Cardiac septum (tissue), 1 donor: ENCODE measurements at places on chromosomes 13 and 19. TPM values are rescaled to one million over a fixed set of nuclear protein-coding genes. Genes with fewer than 3 reads are reported as not detected.

GRCh38 chr13:33092073-33092987 is 76.1 kb downstream of the KL start:
- DNase-seq = no peak

DNA sequence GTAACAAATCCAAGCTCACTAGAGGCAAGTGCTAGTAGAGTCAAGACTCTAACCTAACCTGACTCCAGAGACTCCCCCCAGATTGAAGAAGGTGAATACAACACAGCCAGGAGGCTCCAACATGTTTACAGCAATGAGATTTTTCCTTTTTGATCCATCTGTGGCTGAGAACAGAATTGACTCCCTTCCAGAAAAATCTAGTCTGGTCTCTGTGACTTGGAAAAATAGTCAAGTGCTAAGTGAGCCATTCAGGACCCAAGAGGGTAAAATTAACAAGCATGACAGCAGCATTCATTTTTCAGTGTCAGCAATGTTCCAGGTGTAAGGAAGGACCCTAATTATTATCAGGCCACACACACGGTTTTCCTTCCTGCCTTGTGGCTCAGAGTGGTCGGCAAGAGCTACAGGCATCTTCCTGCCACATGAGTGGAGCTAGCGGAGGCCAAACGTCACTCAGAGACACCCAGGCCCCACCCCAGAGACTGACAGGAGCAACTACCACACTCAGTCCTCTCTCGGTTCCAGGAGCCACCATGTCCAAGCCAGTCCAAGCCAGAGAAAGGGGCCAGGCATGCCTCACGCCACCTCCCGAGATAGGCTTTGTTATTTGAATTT is 395.1 kb downstream of the FOXO1 start:
- DNase-seq = no peak

KLK12 gene
- total RNA-seq = not detected

GRCh38 chr19:35008891-35009341 is 8.8 kb downstream of the GRAMD1A start:
- no peak for DNase-seq

GRCh38 chr19:43101950-43102349 is 19.4 kb upstream of the PSG2 start:
- DNase-seq = no peak

GRCh38 chr13:30216111-30216510 is 91.2 kb downstream of the KATNAL1 start:
- no peak for DNase-seq

- no peak for DNase-seq
Measured at GRCh38 chr13:75850916-75851315, 214.8 kb downstream of the LMO7 start.

OR10H1 gene
- total RNA-seq = not detected

DNA sequence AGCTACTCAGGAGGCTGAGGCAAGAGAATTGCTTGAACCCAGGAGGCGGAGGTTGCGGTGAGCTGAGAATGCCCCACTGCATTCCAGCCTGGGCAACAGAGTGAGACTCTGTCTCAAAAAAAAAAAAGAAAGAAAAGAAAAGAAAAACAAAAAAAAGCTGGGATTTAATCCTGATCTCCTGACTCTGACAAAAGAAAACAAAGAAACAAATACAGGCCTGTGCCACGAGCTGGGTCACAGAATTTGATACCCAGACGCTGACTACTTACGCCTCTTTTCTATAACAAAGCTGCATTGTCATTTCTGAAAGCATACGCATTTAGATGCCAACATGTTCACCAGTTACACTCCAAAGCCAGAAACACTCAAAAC is 18.2 kb upstream of the GTF2F2 start:
- DNase-seq = no peak
